ENCODE measurements at places on chromosomes 7 and 10. TPM values are rescaled to one million over a fixed set of nuclear protein-coding genes. Genes with fewer than 3 reads are reported as not detected.

DNA sequence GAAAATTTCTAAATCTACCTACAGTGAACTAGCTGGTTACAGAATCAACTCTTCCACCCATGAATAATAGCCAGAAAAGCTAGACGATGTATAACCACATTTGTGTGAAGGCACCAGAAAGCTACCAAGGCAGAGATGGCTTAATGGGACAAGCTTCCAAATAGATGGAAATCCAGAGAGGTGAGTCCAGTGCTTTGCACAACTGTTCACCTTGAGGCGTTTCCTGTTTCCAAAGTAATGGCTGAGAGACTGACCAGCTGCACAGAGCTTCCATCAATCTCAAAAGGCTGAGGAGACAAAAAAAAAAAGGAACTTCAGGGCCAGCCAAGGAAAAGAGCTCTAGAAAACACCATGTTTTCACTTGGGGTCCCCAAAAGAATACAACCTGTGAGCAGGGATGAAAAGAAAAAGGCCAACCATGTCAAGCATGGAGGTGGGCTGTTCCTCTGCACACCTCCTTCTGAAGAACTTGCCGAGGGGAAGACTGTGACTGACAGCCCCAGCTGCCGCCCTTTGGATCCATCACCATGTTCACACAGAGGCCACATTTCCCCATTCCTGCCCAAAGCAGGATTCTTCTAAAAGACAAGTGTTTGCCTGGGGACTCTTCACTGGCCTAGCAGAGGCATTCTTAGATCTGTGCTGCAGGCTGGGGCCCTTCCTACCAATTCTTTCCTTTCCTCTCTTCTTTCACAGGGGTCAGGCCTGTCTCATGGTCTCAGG is 72.9 kb downstream of the ARHGAP21 start:
- H3K27ac ChIP-seq, result peak overlapping the region; percentile 30
- no peak for DNase-seq
- no peaks in the 10 kb centered on the region for H3K36me3 ChIP-seq

PDZD7 gene
- total RNA-seq, result 1.1 TPM

DNA sequence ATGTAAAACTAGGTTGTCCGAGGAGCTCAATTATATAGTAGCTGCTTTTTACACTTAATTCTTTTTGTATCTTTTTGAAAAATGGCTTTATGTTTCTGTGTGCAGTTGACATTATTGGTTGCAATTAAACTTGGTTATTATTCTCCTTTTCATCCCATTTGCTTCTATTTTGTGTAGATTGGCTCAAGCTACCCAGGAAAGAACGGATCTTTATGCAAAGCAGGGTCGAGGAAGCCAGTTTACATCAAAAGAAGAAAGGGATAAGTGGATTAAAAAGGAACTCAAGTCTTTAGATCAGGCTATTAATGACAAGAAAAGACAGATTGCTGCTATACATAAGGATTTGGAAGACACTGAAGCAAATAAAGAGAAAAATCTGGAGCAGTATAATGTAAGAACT is 16.5 kb downstream of the SMC3 start:
- DNase-seq, result no peak
- H3K27me3 ChIP-seq, result no peaks in the 10 kb centered on the region
- no peak overlapping the region for H3K27ac ChIP-seq
- H3K4me1 ChIP-seq, result no peaks in the 10 kb centered on the region
- no peak overlapping the region for H3K4me3 ChIP-seq

ZPBP gene
- not detected for total RNA-seq

- H3K4me1 ChIP-seq, result peaks cover 8% of the 10 kb centered on the region
- no peak overlapping the region for H3K4me3 ChIP-seq
- no peaks in the 10 kb centered on the region for H3K27me3 ChIP-seq
- H3K36me3 ChIP-seq, result no peaks in the 10 kb centered on the region
- no peak for DNase-seq
- no peak overlapping the region for H3K27ac ChIP-seq
These were observed 12.1 kb downstream of the TFR2 start for GRCh38 chr7:100629117-100629716.

A1CF gene
- total RNA-seq, result not detected

DNA sequence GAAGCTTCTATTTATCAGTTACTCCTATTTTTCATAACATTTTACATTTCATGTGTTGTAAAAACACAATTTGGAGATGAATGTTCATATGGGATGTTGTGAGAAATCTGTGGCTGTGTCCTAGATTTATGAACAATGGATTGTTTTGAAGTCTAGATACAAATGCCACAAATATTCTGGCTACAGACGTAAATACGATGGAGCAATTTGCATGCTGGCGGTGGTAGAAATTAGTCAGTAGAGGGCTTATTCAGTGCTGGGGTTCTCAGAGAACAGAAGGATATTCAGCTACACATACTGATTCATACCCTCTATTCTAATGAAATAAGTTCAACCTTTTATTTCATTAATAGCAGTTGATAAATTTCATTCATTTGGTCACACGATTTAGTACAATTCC is 48.8 kb downstream of the PLPP4 start:
- DNase-seq, result no peak
- no peaks in the 10 kb centered on the region for H3K36me3 ChIP-seq
- no peak overlapping the region for H3K4me3 ChIP-seq
- H3K27ac ChIP-seq, result no peak overlapping the region

- peaks cover 18% of the 10 kb centered on the region for H3K4me1 ChIP-seq
- peak overlapping the region; percentile 92 for H3K4me3 ChIP-seq
These were observed 2.8 kb downstream of the MCU start for GRCh38 chr10:72694476-72695369.

- no peaks in the 10 kb centered on the region for H3K36me3 ChIP-seq
- H3K27me3 ChIP-seq, result no peaks in the 10 kb centered on the region
- no peak overlapping the region for H3K27ac ChIP-seq
- H3K4me1 ChIP-seq, result peaks cover 51% of the 10 kb centered on the region
These were observed 59.5 kb downstream of the GRB10 start for GRCh38 chr7:50723173-50723572.

GRCh38 chr10:64449603-64450002 is 928.4 kb downstream of the REEP3 start:
- no peak for DNase-seq
- no peaks in the 10 kb centered on the region for H3K4me1 ChIP-seq
- no peaks in the 10 kb centered on the region for H3K27me3 ChIP-seq
- H3K36me3 ChIP-seq, result no peaks in the 10 kb centered on the region

DNA sequence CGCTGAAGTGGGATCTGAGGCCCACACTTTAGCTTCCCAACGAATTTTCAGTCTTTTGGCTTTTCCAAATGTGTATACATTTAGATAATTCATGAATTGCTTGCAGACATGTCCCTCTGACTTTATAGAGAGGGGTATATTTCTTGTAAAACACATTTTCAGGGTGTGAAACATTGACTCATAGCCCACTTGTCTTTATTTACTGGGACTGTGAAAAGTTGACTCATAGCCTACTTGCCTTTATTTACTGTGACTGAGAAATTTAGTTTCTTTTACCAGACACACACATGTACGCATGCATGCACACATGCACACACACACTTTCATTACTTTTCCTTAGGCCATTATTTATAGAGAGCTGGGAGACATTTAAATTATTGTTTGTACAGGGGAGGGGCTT is 79.1 kb downstream of the VTI1A start:
- no peak overlapping the region for H3K4me3 ChIP-seq
- no peak for DNase-seq
- H3K36me3 ChIP-seq, result no peaks in the 10 kb centered on the region
- no peak overlapping the region for H3K27ac ChIP-seq

DNA sequence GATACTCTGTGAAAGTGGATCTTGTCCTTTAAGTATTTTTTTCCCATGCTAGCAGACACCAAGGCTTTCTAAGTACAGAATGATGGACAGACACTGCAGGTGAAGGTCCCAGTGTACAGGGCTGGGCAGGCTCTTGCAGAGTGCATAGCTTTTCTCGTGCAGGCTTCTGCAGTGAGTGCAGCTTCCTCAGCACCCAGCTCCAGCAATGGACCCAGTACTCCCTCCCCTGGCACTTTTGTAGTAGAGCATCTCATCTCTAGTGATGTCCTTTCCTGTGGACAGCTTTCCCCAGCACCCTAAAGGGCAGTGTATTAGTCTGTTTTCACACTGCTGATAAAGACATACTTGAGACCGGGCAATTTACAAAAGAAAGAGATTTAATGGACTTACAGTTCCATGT is 104.3 kb downstream of the CUL2 start:
- no peak overlapping the region for H3K27ac ChIP-seq

Data from thoracic aorta (tissue), 2 donors.